Right ventricle myocardium superior (tissue), 1 donor: ENCODE measurements at places on chromosomes 4 and X.

DNA sequence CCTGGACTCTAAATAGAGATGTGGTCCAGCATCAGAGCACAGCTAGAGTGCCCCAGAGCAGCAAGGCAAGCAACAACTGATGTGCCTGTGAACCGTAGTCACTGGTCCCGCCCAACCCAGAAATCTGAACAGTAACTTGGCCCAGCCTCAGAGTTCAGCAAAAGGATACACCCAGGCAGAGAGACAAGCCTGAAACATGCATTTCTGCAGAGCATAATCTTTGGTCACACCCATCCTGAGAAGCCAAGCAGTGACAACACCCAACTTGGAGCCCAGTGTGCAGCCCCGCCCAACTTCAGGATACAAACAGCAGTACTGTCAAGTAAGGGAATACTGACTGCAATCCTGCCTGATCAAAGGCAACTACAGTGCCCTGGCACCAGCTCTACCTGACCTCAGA is 78.9 kb downstream of the CCDC160 start:
- no peak for DNase-seq

GRCh38 chrX:47366041-47366722 is 4.2 kb upstream of the ZNF157 start:
- DNase-seq: peak; percentile 71

GRCh38 chr4:29972121-29972520 is 748.0 kb upstream of the PCDH7 start:
- DNase-seq: no peak

GRCh38 chr4:138800421-138800820 is 215.2 kb upstream of the NOCT start:
- DNase-seq: no peak

DNA sequence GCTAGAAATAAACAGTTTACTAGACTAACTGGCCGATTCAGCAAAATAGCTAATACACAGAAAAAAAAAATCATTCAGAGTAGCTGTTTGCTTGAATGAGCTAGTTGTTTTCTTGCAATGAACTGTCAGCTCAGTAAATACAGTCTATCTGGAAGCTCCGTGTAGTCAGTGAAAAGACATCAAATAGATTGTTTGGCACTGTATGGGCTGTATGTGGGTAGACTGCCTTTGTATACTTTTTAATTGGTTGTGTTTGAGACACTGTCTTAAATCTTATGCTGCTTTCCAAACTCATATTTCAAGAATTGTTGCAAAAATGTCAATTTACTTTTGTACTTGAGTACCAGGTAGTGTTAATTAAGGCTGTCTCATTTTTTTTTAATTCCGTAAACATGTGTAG is 61.6 kb upstream of the GPR174 start:
- DNase-seq: no peak

- no peak for DNase-seq
Measured at GRCh38 chr4:168854350-168854921, 155.6 kb downstream of the CBR4 start.

DNA sequence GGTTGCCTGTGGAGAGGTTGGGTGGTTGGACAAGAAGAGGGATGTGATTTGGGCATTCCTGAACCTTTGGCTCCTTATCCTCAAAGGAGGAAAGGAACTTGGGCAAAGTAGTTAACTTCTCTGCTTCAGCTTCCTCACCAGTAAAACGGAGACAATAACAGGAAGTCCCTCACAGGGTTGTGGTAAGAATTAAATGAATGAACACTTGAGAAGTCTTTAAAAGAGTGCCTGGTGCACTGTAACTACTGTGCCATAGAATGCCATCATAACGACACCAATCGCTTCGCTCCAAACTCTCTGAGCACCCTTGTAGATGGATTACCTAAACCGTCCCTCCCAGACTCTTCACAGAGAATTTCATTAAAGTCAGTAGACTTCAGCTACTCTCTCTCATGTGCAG is 10.5 kb downstream of the ZCCHC18 start:
- no peak for DNase-seq
